GM23338 (cell line): ENCODE measurements at places on chromosomes 7 and 10. TPM values are rescaled to one million over a fixed set of nuclear protein-coding genes. Genes with fewer than 3 reads are reported as not detected.

GRCh38 chr10:17712717-17713471 lies 39.1 kb upstream of the TMEM236 start:
- no peaks in the 10 kb centered on the region for H3K27me3 ChIP-seq
- no peak for DNase-seq
- no peak overlapping the region for H3K4me3 ChIP-seq
- H3K27ac ChIP-seq = no peak overlapping the region
- H3K4me1 ChIP-seq = no peaks in the 10 kb centered on the region

- peaks cover 2% of the 10 kb centered on the region; the same call in 1 of the 2 replicates for H3K4me1 ChIP-seq
- H3K4me3 ChIP-seq = no peak overlapping the region
- no peak overlapping the region for H3K27ac ChIP-seq
- H3K27me3 ChIP-seq = no peaks in the 10 kb centered on the region
- peak; percentile 86 for DNase-seq
- H3K36me3 ChIP-seq = peaks cover 4% of the 10 kb centered on the region
Measured at GRCh38 chr10:71285180-71285545, 33.9 kb upstream of the SLC29A3 start.

- H3K4me3 ChIP-seq = no peak overlapping the region
- DNase-seq = no peak
- H3K36me3 ChIP-seq = peaks cover 7% of the 10 kb centered on the region; the same call in 1 of the 2 replicates
- no peaks in the 10 kb centered on the region for H3K4me1 ChIP-seq
- H3K27me3 ChIP-seq = no peaks in the 10 kb centered on the region
Measured at GRCh38 chr7:46256870-46257661, 336.0 kb upstream of the IGFBP3 start.

DNA sequence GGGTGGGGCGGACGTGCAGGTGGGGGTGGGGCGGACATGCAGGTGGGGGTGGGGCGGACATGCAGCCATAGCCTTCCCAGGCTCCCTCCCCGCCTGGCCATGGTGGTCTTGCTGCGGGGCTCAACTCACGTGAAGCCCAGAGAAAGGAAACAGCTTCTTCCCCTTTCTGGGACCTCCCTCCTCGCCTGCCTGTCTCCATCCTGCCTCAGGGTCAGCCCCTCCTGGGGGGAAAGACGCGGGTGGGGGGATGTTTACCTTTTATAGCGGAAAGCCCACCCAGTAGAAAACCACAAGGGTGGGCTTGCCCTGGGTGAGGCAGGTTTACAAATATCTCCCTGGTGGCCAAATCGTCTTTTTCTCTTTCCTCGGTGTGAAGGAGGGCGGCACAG lies 520.0 kb downstream of the GLRX3 start:
- H3K27ac ChIP-seq = no peak overlapping the region
- no peaks in the 10 kb centered on the region for H3K27me3 ChIP-seq
- no peaks in the 10 kb centered on the region for H3K4me1 ChIP-seq

- no peaks in the 10 kb centered on the region for H3K36me3 ChIP-seq
- H3K27ac ChIP-seq = no peak overlapping the region
- peak; percentile 54 for DNase-seq
- H3K4me1 ChIP-seq = no peaks in the 10 kb centered on the region
- H3K4me3 ChIP-seq = no peak overlapping the region
- no peaks in the 10 kb centered on the region for H3K27me3 ChIP-seq
Measured at GRCh38 chr7:81632418-81632817, 137.4 kb downstream of the HGF start.

- H3K4me3 ChIP-seq = no peak overlapping the region
- peaks cover 9% of the 10 kb centered on the region for H3K4me1 ChIP-seq
- DNase-seq = peak; percentile 85
- H3K27me3 ChIP-seq = no peaks in the 10 kb centered on the region
Measured at GRCh38 chr10:121886997-121887622, 40.7 kb downstream of the ATE1 start.

- H3K36me3 ChIP-seq = no peaks in the 10 kb centered on the region
- H3K27ac ChIP-seq = no peak overlapping the region
- H3K4me1 ChIP-seq = no peaks in the 10 kb centered on the region
- H3K27me3 ChIP-seq = no peaks in the 10 kb centered on the region
- H3K4me3 ChIP-seq = no peak overlapping the region
- DNase-seq = no peak
Measured at GRCh38 chr10:58951746-58952145, 224.7 kb upstream of the PHYHIPL start.

DNA sequence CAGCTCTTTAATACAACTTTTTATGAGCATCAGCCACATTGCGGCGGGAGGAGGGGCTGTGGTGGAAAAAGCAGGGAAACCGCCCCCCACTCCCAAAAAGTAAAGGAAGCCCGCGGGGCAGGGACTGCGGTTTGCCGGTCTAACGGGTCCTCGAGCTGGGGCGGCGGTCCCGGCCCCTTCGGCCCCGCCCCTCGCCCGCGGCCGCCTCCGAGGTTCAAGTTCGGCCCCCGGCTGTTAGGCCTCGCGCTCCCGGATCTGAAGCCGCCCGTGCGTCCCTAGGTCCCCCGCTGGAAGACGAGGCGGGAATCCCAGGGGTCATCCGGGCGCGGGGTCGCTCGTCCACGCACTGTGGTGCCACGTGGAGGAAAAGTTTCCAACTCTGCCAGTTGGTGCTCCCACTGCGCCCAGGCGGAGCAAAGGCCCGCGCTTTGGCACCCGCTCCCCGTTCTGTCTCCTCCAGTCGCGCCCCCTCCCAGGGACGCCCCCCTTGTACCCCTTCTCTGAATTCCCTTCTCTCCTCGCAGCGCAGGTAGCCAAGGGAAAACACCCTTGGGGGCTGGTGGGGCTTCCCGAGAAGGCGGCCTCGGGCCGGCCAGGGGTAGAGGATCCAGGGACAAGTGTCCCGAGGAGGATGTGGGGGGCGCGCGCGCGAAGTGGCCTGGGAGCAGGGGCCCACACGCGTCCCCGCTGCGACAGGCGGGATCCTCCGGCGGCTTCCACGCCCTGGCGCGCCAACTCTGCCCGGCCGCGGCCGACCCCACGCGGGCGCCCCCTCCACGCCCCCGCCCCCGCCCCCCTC lies 798 bp upstream of the AUTS2 start:
- DNase-seq = peak; percentile 79
- H3K27me3 ChIP-seq = peaks cover 85% of the 10 kb centered on the region
- H3K4me3 ChIP-seq = peak overlapping the region; percentile 95

DNA sequence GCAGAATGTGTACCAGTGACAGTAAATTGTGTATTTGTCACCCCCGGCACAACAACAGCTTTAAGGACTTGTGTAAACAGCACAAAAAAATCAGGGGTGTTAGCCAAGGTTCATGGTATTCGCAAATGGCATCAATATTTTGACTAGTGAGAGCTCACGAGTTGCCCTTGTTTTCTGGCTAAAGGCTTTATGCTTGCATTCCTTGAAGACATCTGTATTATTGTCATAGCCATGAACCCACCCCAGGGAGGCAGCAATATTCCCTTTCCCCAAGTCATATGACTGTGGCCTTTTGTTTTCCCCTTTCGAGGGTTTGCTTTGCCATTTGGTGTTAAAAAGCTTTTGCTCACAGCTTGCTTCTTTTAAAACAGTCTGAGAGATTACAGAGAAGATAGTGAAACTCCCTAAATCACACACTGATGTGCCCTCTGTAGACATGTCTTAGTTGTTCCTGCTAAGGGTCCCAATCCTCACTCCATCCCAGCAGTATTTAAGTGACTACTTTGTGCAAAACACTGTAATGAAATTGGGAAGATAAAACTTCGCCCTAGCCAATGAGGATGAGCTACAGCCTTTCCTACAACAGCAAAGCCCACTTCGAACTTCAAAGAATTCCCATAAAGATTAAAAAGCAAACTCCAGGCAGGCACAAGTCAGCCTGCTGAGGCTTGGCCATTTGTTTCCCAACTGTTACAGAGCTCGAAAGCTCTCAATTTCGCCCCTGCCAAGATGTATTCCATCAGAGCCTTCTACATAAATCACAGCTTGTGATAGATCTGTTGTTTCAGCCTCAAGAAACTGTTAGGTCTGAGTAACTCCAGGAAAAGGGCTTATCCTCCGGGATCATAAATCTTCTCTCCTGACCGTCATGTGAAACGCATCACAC lies 172.3 kb downstream of the ADAM12 start:
- no peak overlapping the region for H3K27ac ChIP-seq
- DNase-seq = no peak

GRCh38 chr10:98478430-98479222 lies 31.9 kb upstream of the HPS1 start:
- no peaks in the 10 kb centered on the region for H3K27me3 ChIP-seq
- no peaks in the 10 kb centered on the region; the same call in 1 of the 2 replicates for H3K36me3 ChIP-seq
- DNase-seq = peak; percentile 3
- H3K4me3 ChIP-seq = no peak overlapping the region

DNA sequence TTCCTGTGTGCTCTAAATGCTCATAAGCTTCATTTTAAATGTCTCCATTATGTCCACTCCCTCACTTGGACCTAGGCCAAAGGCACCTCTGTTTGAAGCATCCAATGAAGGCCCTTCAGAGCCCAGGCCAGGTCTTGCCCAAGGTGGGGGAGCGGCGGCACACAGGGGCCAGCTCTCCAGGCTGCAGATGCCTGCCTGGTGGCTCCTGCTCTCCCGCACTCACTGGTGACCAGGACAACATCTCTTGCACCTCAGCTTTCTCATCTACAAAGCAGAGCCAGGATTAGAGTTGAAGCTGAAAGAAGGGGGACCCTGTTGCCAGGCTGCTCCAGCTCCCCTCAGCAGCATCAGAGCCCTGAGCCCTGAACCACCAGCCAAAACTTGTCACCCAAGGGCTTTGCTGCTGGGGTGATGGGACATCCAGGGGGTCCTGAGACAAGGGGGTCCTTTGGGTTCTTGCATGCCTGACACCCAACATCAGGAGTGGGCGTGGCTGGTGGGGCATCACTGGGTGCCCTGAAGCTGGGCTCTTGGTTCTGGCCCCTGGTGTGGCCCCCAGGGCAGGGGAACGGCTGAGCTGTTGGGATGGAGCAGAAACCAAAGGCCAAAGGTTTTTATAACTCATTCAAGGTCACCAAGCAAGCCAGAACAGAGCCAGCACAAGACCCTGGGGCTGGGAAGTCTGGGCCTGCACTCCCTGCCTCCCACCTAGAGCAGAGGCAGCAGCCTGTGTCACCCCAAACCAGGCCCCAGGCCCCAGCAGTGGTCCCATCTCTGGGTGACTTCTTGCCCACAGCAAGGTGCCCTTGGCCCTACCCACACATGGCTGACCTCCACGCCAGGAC lies 1.2 kb downstream of the NACAD start:
- H3K36me3 ChIP-seq = no peaks in the 10 kb centered on the region
- no peak overlapping the region for H3K27ac ChIP-seq
- peak overlapping the region; percentile 83 for H3K4me3 ChIP-seq
- 0 out of 2 replicates have a peak, but pooled peaks cover 6% of the 10 kb centered on the region for H3K27me3 ChIP-seq
- H3K4me1 ChIP-seq = 0 out of 2 replicates have a peak, but pooled peaks cover 7% of the 10 kb centered on the region

GRCh38 chr10:3691482-3691881 lies 93.5 kb downstream of the KLF6 start:
- H3K36me3 ChIP-seq = no peaks in the 10 kb centered on the region
- peaks cover 3% of the 10 kb centered on the region; the same call in 1 of the 2 replicates for H3K4me1 ChIP-seq
- no peak overlapping the region for H3K4me3 ChIP-seq
- H3K27me3 ChIP-seq = no peaks in the 10 kb centered on the region
- H3K27ac ChIP-seq = no peak overlapping the region
- DNase-seq = no peak

- no peaks in the 10 kb centered on the region for H3K36me3 ChIP-seq
- no peaks in the 10 kb centered on the region for H3K4me1 ChIP-seq
- DNase-seq = no peak
- H3K27ac ChIP-seq = no peak overlapping the region
Measured at GRCh38 chr10:127877116-127877515, 15.6 kb downstream of the CLRN3 start.

DNA sequence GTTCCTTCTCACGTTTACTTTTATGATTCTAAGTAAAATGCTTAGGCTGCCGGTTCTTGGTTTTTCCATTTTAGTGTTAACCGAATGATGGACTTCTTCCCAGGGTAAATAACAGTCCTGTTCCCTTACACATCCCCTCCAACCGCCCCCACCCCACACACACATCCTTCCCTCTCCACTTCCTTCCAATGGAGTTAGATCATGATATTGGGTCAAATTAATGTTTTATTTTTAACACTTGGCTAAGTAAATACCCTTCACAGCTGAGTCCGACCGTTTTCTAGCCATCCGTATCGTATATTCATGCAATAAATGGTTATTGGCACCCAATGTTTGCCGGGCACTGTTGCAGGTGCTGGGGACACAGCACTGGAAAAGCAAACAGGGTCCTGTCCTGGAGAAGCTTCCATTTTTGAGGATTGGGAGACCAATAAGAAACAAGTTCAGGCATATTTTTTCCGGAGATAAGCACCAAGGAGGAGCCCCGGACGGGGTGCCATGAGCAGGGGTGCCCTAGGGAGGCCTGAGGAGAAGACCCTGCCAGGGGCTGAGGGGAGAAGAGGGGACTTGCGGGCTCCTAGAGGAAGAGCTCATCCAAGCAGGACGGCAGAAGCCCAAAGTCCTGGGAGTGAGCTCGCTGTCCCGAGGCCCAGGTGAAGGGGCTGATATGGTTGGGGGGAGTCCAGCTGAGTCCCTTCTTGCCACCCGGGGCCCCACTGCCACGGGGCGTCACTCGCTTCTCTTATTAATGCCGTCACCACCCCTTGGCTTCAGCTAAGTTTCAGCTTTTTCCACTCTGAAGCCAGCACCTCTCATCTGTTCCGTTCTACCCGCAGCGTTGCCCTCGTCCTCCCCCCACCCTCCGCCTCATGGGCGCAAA lies 126.0 kb upstream of the RET start:
- H3K4me3 ChIP-seq = peak overlapping the region; percentile 66
- H3K27ac ChIP-seq = no peak overlapping the region
- H3K27me3 ChIP-seq = peaks cover 14% of the 10 kb centered on the region
- H3K36me3 ChIP-seq = no peaks in the 10 kb centered on the region

The WDR91 gene
- total RNA-seq = 9.7 and 32.6 TPM in 2 replicates

The PSD gene
- 4.0 and 6.8 TPM in 2 replicates for total RNA-seq
